ENCODE measurements at places on chromosomes 1 and 21.
A peak's percentile ranks its signal among the peaks of the same experiment; 100 is the strongest.

DNA sequence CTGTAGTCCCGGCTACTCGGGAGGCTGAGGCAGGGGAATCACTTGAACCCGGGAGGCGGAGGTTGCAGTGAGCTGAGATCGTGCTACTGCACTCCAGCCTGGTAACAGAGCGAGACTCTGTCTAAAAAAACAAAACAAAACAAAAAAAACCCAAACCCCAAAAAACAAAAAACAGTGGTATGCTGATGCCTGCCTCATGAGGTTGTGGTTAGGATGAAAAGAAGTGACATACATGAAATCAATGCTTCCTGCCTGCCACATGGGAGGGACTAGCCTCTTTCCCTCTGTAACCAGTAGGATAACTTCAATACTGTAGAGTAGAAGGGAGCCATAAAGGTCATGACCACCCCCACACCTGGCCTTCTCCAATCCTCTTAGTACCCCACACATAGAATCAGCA lies 55.2 kb downstream of the TENT5C start:
- no peak for DNase-seq

DNA sequence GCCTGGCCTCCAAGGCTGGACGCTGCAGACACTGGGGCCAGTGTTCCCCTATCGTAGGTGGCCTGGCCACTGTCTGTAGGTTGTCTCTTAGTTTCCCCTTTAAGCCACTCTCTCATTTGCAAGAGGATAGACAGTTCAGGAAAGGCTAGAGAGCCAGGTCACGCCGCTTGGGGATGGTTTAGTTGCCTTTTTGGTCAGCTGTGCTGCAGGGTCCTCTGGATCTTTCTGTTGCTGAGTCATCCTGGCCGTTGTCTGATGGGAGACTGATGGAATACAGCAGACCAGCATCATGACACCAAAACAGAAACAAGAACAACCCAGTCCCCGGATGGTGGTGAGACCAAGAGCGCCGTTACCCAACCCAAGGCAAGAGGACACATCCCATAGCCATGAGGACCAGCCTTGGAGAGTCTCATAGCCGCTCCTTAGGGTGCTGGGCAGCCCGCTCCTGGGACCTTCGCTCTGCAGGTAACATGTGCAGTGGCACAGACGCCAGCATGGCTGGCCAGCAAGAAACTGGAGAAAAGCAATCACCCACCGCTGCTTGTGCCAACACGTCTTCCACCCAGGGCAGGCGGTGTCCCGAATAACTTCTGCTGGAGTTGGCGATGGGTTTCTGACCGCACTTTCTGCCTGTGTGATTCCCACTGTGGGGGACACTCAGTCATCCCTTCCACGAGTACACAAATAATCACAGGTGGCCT lies 79.1 kb upstream of the COL6A1 start:
- DNase-seq, result no peak

DNA sequence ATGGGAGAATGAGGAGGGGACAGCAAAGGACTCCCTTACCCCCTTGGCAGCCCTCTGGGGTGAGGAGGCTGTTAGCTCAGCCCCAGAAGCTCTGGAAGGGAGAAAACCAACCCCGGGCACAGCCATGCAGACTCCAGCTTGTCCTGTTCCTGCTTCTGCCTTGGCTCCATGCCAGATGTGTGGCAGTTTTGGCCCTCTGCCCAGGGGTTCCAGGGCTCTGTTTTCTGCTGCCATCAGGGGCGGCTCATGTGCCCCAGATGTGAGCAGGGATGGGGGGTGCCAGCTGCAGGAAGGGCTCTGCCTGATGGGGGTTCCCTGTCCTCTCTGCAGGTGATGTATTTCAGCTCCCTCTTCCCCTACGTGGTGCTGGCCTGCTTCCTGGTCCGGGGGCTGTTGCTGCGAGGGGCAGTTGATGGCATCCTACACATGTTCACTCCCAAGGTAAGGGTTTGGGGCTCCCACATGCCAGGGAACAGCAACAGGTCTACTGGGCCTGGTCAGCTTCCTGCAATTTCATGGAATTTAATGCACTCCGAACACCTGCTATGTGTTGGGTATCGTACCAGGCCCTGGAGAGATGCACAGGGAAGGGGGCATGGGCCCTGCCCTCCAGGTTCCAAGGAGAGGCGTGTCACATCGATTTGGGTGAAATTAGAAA lies 26.1 kb downstream of the SLC6A17 start:
- peak; percentile 34 for DNase-seq

- DNase-seq, result peak; percentile 50
These were observed 14.1 kb downstream of the PEA15 start for GRCh38 chr1:160219062-160219929.

- no peak for DNase-seq
These were observed 31.7 kb downstream of the EDN2 start for GRCh38 chr1:41452704-41453290.

DNA sequence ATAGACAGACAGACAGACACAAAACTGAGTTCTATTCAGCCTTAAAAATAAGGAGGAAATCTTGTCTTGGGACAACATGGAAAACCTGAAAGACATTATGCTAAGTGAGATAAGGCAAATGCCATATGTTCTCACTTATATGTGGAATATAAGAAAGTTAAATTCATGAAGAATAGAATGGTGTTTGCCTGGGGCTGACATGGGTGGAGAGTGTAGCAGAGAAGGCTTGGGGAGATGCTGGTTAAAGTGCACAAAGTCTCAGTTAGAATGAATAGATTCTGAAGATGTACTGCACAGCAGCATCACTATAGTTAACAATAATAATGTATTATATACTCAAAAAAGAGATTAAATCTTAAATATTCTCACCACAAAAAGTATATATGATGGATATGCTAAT lies 355.5 kb downstream of the LRRIQ3 start:
- DNase-seq, result no peak

- no peak for DNase-seq
These were observed 40.0 kb upstream of the USP1 start for GRCh38 chr1:62396871-62397270.

DNA sequence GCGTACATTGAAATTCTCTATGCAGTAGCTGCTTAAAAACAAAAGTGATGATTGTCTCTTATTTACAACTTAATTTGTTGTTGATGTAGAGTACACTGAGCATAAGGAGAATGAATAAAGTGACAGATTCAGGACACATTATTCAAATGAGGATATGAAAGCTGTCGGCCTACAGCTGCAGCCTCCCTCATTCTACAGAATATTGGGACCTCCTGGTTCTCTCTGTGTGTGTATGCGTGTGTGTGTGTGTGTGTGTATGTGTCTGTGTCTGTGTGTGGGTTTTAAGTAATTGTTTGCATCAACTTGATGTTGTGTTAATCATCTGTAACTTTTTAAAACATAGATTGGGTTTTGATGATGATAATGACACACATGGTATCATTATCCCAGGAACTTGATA lies 17.9 kb downstream of the PROX1 start:
- DNase-seq, result no peak
